Psoas muscle (tissue), 8 donors: ENCODE measurements at places on chromosomes 16 and 17. TPM values are rescaled to one million over a fixed set of nuclear protein-coding genes. Genes with fewer than 3 reads are reported as not detected.

- DNase-seq, result no peak
Measured at GRCh38 chr17:81635973-81636504, 873 bp downstream of the NPLOC4 start.

Gene TM4SF5
- not detected for total RNA-seq

DNA sequence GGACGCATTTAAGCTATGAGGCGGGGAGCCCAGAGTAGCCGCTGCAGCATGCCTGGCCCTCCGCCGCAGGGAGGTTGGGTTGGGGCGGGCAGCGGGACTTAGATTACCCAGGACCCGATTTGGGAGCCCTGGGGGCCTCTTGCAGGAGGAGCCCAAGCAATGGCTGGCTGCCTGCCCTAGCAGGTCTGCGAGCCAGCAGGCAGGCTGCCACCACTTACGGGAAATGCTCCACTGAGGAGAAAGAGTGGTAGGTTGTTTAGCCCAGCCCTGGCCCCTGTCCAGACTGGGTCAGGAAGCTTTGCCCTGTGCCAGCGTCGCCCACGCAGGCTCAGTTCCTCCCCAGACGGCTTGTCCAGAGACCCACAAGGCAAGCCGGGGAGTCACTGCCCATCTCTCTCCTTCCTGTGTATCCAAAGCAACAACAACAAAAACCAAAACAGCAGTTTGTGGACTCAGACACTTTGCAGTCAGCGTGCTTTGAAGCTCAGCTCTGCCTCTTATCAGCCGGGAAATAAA lies 10.3 kb upstream of the TVP23A start:
- peak; percentile 91 for DNase-seq

GRCh38 chr17:78092794-78093324 lies 35.7 kb downstream of the TMC6 start:
- DNase-seq, result no peak

Gene OR1A1
- total RNA-seq, result not detected

GRCh38 chr17:1969712-1970111 lies 55.4 kb downstream of the RTN4RL1 start:
- DNase-seq, result no peak
